Hematopoietic multipotent progenitor cell (in vitro differentiated cells): ENCODE measurements at places on chromosomes 5 and 9.

GRCh38 chr5:88729084-88729828 is 153.7 kb downstream of the MEF2C start:
- DNase-seq: peak; percentile 23

DNA sequence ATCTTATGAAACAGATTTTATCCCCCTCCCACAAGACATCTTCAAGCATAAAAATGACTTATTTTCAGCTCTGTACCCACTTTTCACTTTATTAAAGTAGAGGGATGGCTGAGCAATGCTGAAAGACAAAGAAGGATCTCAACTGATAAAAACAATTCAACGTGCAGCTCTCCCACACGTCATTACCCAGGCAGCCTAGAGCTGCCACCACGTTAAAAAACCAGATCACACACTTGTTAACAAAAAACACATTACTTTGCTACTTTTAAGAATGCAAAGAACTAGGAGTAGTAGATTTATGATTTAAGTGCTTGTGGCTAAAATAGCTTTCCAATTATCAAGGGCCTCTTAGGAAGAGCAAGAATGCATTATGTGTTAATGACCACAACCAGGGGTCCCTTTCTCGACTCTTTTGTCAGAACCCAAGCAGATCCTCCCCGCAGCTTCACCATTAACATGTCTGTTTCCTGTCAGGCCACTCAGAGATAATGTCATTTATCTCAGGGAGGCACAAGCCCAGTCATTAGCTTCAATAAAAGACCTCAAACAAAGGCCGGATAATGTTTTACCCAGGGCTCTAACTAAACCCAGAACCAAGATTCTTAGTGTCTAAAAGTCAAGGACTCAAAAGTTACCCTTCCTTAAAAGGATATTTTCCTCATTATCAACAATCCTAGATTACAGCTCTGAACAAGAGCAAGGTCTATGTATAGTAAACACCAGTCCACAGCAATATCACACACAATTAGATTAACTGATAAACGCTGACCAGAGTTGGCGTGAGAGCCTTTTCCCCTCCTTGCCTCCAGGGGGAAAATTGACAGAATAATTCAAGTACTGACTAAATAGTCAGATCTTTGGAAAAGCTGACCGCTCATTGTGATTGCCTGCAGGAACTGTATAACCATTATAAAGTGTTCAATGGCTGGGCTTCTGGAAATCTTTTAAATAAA is 7.5 kb downstream of the ZNF608 start:
- no peak for DNase-seq

GRCh38 chr5:43353668-43354067 is 40.5 kb upstream of the HMGCS1 start:
- no peak for DNase-seq

DNA sequence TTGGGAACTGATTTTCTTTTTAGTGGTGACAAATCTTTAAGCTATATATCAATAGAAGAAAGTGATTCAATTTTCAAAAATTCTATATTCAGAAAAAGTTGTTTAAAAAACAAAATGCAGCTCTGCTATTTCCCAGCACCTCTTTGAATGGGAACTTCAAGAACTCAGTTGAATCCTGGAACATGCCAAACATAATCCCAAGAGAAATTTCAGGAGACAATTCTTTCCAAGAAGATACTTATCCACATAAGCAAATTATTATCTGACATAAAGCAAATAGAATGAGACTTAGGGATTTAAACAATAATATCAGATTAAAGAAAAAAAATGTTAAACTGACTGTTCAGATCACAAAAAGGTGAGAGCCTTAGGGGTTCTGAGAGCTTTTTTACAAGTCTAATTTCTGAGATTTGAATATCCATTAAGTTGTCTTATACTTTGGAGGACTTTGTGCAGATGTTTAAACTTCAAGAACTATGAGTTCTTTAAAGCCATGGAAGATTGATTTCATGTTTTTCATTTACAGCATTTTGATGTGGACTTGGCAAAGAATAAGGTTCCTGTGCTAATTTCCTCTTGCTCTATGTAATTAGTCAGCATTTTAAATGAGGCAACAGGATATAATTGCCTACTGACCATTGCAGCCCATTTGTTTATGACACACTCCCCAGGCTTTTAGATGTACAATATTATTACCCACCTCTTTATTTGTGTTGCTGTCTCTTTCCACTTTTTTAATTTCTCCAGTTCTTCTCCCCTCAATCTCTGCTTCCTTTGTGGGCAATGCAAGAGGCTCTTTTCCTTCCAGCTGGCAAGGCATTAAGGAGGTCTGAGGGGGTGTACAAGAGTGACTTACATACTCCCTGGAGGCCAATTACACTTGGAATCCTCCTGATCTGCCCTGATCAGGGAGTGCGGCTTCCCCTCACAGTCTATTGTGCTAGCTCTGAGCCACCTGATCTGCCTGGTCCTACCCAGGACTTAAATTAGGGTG is 419.1 kb downstream of the NR2F1-AS1 start:
- no peak for DNase-seq
